ENCODE measurements at places on chromosomes 1 and 21.

GRCh38 chr21:45453308-45453950 is 48.5 kb downstream of the COL18A1 start:
- DNase-seq, result no peak

- DNase-seq, result no peak
Measured at GRCh38 chr1:230970432-230970831, 8.2 kb downstream of the TTC13 start.

- no peak for DNase-seq
Measured at GRCh38 chr1:84704872-84705417, 14.7 kb upstream of the SSX2IP start.

- no peak for DNase-seq
Measured at GRCh38 chr1:17538010-17538409, 1.5 kb upstream of the ARHGEF10L start.

Data from NCI-H774 (cell line).